ENCODE measurements at places on chromosomes 6 and 20.

DNA sequence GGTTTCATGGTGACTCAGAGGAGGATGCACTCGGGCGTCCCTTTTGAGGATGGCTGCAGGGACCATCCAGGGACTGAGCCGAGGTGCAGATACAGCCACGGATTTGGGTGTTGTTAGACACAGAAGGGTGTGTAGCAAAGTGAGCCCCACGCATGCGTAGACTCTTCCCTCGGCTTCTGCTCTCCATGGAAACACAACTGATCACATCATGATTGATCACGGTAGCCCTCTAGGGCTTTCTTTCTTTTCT, 606 bp upstream of the ULBP1 start:
- DNase-seq = no peak

GRCh38 chr6:35376281-35376680, 33.9 kb downstream of the PPARD start:
- no peak for DNase-seq

GRCh38 chr6:162538643-162539064, 188.9 kb downstream of the PRKN start:
- no peak for DNase-seq

GRCh38 chr6:168365422-168366165, 46.0 kb upstream of the DACT2 start:
- no peak for DNase-seq

- no peak for DNase-seq
Observed at GRCh38 chr6:125748406-125749172, 843 bp upstream of the HEY2 start.

DNA sequence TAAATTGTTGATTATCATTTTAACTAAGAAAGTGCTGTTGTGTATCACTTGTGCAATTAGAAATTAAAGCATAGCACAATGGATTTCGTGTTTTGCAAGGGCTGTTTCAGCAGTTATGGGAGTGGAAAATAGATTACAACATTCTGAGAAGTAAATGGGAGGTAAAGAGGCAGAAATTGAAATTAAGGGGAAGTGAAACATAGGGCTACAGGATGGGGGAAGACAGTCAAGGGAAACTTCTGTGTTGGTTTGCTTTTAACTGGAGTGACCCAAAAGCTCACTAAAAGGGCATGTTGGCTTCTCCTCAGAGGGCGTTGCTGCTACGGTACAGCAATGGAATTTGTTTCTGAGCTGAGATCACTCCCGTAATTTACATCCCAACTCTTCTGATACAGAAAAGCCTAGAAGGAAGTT, 147.5 kb downstream of the BCAS1 start:
- DNase-seq = no peak

- no peak for DNase-seq
Observed at GRCh38 chr6:105691971-105692370, 289.1 kb upstream of the PREP start.

GRCh38 chr6:49410564-49410963, 52.5 kb downstream of the MMUT start:
- no peak for DNase-seq

DNA sequence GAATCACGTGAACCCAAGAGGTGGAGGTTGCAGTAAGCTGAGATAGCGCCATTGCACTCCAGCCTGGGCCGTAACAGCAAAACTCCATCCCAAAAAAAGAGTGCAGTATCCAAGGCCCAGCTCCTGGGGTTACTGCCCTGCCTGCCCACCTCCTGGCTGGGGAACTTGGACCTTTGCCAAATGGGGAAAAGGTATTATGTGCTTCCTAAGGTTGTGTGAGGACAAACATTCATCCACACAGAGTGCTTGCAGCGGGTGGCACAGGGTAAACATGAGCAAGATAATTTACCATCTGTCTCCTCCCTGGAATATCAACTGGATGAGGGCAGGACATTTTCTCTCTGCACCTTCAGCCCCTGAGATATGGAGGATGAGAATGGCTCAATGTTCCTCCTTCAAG, 94.9 kb upstream of the POPDC3 start:
- no peak for DNase-seq

GRCh38 chr6:79544939-79545450, 7.8 kb upstream of the LCA5 start:
- DNase-seq = no peak

DNA sequence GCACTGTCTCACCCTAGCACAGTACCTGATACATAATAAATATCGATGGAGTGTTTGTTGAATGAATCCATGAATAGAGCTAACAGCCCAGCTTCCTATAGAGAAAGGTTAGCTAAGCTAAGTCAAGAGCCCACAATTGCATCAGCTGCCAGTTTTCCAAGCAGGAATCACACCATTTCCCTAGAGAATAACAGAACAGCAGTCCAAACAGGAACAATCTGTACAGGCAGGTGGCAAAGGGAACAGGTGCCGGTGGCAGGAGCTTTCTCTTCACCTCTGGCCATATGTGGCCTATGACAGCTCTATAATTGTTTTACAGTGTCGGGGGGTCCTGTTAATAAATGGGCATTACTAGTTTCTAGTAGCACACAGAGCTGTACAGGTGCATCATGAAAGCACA, 38.8 kb downstream of the ISM1 start:
- DNase-seq = no peak

GRCh38 chr20:9179193-9179802, 110.4 kb downstream of the PLCB4 start:
- no peak for DNase-seq

- DNase-seq = no peak
Observed at GRCh38 chr20:24637087-24637486, 167.7 kb downstream of the SYNDIG1 start.

DNA sequence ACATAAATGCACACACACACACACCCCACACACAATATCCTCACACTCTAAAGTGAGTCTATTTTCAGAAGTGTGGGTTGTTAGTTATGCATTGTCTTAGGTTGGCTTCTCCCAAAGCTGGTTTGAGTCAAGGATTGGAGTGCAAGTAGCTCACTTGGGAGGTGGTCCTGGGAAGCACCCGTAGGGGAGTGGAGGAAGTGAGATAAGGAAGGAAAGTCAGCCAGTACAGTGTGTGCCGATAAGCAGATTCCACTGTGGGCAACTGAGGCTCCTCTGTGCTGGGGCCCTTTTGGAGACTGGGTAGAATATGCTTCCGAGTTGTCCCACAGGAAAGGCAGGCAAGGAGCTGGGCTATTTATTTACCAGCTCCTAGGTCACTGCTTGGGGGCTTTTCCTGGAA, 67.2 kb downstream of the PLCB4 start:
- DNase-seq = no peak

All from T-cell (primary cell).